Pulmonary artery endothelial cell (primary cell): ENCODE measurements at places on chromosomes 1 and 21. TPM values are rescaled to one million over a fixed set of nuclear protein-coding genes. Genes with fewer than 3 reads are reported as not detected.
A peak's percentile ranks its signal among the peaks of the same experiment; 100 is the strongest.

Gene PEAR1
- 15.8 and 17.3 TPM in 2 replicates for total RNA-seq

DNA sequence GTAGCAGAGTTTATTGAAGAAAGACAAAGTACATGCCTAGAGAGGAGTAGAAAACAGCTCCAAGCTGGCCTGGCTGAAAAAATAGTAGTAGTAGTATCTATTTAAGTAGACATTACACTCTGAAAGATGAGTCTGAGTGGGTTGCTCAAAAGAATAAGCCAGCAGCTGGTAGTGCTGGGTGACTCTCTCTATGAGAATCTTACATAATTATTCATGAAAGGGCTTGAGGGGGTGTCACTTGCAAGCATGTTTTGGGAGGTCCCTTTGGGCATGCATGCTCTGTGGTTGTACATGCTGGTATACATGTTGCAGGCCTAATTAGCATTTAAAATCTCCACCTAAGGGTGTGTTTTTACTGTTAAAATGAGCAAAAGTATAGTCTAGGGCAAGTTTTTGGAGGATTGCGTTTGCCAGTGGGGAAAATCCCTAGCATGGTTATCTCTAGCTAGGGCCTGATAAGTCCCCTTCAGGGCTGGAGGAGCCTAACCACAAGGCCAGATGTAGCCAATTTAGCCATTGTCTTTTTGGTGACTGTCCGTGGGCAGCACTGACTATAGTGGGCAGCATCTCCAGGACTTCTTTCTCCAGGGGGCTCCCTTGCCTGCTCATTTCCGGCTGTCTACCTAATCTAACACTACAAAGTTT, 11.0 kb upstream of the FCGR2A start:
- no peak for DNase-seq

DNA sequence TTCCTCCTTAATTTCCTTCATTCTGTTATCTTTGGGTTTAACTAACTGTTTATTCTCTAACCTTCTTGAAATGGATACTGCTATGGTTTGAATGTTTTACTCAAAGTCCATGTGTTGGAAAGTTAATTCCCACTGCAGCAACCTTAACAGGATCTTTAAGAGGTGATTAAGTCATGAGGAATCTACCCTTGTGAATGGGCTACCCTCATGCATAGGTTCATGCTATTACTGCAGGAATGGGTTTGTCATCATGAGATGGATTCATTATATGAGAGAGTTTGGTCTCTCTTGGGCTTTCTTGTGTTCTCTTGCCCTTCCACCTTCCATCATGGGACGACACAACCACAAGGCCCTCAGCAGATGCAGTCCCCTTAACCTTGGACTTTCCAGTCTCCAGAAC, 516.9 kb downstream of the ADGRL2 start:
- DNase-seq, result no peak

- no peak for DNase-seq
Measured at GRCh38 chr1:113899111-113899510, 5.5 kb downstream of the AP4B1 start.

DNA sequence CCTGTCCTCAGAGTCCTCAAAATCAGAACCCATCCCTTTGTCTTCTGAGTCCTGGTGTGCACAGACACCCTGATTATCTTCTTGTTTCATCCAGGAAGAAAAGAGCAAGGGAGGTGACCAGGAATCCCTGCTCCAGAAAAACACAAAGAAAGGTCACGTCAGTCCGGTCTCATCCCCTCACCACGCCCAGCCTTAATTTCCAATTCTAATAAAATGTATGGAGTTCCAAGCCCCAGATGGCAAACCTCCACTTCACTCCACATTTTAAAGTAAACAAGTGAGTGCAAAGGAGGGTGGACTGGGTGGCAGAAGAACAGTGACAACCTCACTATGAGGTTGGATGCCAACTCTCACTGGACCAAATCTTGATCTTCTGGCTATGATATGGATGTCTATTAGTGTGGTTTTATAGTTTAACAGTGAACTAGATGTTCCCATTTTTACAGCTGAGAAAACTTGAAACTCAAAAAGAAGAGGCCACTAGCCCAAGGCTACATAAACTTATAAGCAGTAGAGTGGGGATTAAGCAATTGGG, 22.0 kb downstream of the ZNF697 start:
- DNase-seq, result no peak

Gene NBL1
- 45.7 and 74.6 TPM in 2 replicates for total RNA-seq

DNA sequence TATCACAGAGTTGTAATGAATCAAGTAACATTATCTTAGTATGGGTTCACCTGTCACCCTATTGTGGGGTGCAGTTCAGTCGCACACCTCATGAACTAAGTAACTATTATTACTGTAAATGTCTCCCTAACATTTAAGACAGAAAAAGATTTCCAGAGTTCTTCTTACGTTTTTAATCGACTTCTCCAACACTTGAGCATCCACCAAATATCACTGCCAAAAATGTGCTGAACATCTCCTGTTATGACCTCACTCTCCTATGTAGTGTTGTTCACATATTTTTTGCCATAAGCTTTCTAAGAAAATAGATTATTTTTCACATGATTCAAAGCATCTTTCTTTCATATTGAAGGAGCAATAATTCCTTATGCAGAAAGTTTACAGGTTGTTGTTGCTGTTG, 1.3 kb downstream of the TTLL7 start:
- DNase-seq, result no peak

Gene SELENOF
- total RNA-seq, result 187 and 193 TPM in 2 replicates

DNA sequence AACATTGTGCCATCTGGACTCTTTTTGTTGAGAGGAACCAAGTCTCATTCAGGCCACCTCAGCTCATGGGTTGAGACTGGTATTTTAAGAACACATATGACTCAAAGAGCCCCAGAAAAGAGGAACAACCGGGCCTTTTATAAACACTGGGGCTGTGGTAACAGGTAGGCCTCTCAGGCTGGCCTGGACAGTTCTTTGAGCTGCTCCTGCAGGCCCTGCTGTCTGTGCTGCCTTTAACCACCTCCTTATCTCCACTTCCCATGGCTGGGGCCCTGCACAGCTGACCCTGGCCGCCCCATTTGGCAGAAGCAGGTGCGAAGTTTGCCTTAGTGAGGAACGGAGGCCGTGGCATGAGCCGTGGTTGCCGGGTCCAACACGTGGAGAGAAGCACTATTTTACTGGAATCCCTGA, 163.3 kb downstream of the RHOU start:
- DNase-seq, result no peak

Gene C8A
- not detected in 2 replicates for total RNA-seq

Gene MSH4
- total RNA-seq, result 0.13 and 0.35 TPM in 2 replicates

DNA sequence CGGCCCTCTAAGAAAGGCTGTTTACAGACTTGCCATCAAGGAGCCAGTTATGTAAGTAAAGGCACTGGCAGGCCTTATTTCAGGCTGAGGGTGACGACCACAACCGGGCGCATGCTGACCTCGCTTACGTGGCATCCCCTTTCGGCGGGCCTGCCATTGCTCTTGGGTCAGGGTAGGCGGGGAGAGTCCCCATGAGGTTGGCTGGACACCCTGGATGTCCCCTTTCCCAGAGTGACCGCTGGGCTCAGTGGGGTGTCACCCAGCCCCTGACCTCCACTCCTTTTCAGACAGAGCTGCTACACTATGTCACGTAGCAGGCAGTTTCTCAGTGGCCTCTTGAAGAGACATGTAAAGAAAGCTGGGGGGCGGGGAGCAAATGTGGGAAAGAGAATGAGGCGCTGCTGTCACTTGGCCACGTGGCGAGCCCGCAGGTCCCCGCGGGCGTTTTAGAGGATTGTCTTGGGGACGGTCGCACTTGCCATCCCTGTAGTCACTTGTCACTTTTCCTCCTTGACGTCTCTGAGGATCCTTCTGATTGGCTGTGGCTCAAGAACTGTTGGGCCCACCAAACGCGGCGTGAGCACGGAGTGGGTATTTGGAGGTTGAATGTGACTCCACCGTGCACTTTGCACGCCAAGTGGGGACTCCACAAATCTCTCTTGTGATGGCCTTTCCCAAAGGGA, 42.2 kb downstream of the SLC37A1 start:
- DNase-seq, result no peak

Gene C2CD4D
- total RNA-seq, result 0.04 and 0.07 TPM in 2 replicates

GRCh38 chr1:58391056-58391455, 155.5 kb downstream of the OMA1 start:
- no peak for DNase-seq

- peak; percentile 81 for DNase-seq
Measured at GRCh38 chr1:246947255-246947654, 15.5 kb upstream of the AHCTF1 start.

- no peak for DNase-seq
Measured at GRCh38 chr1:99551812-99552614, 93.9 kb upstream of the PALMD start.

Gene MXRA8
- 0.99 and 2.2 TPM in 2 replicates for total RNA-seq

GRCh38 chr21:31666445-31667010, 7.0 kb downstream of the SOD1 start:
- DNase-seq, result no peak

DNA sequence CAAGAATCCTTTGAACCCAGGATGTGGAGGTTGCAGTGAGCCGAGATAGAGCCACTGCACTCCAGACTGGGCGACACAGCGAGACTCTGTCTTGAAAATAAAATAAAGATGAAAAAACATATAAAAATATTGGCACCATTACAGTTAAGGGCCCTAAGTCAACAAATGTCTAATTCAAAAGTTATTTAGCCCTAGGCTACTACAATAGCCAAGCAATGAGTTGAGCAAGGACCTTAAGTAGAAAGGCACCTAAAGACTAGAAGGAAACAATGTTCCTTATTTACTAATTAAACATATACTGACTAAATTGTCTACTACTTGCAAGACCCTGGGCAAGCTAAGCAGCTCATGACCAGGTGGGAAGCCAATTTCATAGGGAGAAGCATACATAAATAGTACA, 4.1 kb downstream of the PIK3R3 start:
- no peak for DNase-seq

Gene DISP1
- total RNA-seq, result 0.99 and 2.1 TPM in 2 replicates

DNA sequence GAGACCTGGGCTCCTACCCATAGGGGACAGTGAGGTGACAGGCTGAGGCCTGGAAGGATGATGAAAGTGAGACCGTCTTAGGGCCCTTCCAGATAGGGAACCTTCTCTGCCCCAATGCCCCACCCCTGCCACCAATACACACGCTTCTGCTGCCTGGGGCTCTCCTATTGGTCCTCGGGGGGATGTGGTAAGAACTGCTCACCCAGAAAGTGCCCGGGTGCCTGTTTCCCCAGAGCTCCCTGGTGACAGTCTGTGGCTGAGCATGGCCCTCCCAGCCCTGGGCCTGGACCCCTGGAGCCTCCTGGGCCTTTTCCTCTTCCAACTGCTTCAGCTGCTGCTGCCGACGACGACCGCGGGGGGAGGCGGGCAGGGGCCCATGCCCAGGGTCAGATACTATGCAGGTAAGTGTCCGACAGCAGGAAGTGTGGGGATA, 948 bp downstream of the SEMA4A start:
- DNase-seq, result no peak

- no peak for DNase-seq
Measured at GRCh38 chr1:165598676-165599059, 32.4 kb upstream of the MGST3 start.

DNA sequence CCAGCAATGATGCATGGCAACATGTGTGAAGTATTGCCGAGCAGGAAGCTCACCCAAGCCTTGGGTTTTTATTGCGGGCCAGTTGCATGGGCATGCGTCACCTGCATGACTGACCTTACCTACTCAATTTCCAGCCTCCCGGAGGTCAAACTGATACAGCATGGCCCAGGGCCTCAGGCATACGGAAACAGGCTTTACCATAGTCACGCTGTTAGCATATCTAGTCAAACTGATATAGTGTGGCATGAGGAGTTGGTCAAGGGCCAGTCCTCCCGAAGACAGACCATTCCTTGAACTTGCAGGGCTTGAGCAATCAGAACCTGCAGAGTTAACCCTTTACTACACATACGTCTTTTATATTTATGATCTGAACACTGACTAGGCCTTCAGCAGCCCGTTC, 6.4 kb upstream of the DUSP12 start:
- DNase-seq, result no peak

DNA sequence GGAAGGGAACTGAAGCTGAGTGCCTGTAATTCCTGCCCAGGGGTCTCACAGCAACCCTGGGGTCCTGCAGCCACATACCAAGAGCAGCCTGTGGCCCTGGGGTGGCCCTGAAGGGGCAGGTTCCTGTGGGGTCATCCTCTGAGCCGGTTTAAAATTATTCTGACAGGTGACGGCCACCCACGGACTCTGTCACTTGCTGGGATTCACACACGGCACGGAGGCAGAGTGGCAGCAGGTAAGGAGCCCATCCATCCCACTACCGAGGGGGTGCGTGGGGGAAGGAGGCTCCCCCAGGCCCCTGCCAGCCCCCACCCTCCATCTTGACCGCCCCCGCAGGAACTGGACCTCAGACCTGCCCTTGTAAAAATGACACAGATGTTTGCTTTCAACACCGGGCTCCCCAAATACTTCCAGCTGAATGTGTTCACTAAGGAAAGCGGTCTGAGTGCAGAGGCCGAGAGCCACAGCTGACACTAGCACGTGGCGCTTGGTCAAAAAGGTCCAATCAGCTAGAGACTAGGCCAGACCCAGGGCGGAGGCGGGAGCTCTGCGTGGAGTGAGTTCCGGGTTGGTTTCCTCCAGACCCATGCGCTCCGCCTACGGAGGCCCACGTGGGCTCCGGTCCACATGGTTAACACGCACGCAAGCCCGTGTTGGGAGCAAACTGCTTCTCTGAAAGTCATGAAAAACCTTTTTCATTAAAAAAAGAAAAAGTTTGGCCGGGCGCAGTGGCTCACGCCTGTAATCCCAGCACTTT, 10.0 kb downstream of the YBEY start:
- no peak for DNase-seq

Gene HSD3B2
- not detected in 2 replicates for total RNA-seq

Gene ZNF326
- total RNA-seq, result 7.0 and 10.7 TPM in 2 replicates

DNA sequence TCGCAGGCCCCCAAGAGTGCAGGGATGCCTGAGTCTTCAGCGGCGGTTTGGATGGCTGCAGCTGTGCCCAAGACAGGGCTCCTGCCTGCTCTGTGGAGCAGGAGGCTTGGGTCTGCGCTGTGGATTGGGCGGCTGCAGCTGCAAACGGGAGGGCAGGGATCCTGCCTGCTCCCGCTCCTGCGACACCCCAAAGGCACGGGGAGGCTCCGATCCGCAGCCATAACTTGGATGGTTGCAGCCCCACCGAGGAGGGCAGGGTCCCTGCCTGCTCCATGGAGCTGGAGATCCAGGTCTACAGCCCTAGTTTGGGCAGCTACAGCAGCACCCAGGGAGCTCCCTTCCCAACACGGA, 898.8 kb upstream of the NEGR1 start:
- no peak for DNase-seq

DNA sequence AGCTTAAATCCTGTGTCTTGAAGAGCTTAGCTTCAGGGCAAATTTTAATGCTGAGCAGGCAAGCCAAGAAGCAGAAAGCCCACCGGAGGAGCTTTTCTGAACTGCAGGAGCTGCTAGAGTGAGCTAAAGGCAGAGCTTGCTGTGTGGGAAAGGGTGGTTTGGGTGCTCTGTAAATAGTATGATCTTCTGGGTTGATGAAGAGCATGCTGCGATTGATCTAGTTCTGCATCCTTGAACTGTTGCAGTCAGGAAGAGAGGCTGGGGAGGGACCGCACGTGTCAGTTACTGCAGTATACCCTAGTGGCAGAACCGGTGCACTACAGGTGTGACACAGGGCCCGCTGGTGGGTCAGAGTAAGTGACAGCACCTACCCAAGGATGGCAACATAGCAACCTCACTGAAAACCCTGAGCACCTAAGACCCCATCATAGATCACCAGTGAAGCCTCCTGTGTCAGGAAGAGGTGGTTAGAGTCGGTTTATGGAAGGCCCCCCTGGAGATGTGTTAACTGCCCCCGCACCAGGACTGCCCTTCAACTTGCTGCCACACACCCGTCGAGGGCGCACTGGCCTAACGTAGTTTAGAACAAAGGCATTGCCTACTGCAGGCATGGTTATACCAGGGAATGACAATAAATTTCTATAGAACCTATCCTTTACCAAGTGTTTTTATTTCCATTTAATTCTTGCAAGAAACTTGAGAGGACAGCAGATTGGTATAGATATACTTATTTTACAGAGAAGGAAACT, 146.0 kb upstream of the KIAA0040 start:
- DNase-seq, result no peak
